Hindlimb muscle (tissue), 1 donor: ENCODE measurements at places on chromosomes 11 and 22. TPM values are rescaled to one million over a fixed set of nuclear protein-coding genes. Genes with fewer than 3 reads are reported as not detected.

IGLL1 gene
- 0.41 TPM for polyA plus RNA-seq

GRCh38 chr22:49051491-49052022, 776.1 kb downstream of the BRD1 start:
- DNase-seq: no peak

- no peak for DNase-seq
These were observed 24.7 kb downstream of the SIK3 start for GRCh38 chr11:117073539-117073938.

- DNase-seq: peak; percentile 79
These were observed 50.5 kb upstream of the SHISAL1 start for GRCh38 chr22:44363013-44363979.

DNA sequence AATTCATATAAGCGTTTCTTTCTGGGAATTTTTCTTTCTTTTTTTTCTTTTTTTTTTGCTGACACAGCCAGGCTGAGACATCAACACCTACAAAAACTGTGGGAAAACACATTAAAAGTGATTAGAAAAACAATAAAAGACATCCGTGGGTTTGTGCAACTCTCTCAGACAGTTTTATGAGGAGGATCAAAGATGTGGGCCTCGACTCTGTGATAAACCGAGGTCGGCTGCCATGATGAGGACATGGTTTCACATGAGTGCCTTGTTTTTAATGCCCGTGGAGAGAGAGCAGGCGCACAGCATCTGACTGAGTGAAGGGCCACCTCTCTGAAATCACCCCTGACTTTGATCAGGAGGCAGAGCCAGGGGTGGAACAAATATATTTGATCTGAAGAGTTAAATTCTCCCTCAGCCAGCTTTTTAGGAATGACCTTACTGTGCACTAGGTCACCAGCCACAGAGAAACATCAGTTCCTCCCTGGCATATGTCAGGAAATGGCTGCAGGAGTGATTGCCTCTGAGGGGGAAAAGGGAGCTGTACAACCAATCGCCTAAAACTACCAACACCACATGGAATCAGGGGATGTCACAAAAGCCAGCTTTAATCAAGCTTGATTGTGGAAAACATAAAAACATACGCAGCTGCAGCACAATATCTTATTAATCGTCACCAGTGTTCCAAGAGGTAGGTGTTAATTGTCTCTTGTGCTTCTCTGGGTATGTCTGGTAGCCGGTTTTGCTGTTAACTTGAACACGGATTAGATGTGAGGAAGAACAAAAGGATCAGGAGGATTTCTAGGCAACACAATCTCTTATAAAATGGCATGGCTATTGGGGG, 164.7 kb downstream of the MAML2 start:
- no peak for DNase-seq

DNA sequence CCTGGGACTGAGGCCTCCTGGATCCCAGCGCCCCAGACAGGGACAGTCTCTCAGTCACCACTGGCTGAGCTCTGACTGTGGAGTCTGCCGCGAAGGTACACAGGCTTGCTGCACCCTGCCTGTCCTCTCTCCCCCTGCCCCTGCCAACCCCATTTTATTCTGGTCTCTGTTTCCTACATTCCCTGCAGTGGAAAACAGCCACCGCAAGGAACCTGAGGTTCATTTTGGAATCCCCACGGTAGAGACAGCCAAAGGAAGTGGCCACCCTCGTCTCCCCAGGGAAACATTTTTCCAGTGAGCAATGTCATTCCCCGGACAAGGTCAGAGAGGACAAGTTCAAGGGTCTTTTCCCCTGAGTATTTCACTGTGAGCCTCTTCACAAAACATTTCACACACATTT, 56.6 kb downstream of the FBXO7 start:
- DNase-seq: no peak

GRCh38 chr11:107102692-107103477, 84.6 kb upstream of the GUCY1A2 start:
- no peak for DNase-seq

FAM83F gene
- polyA plus RNA-seq: 0.10 TPM

ADSL gene
- 208 TPM for polyA plus RNA-seq

GRCh38 chr11:130300567-130300966, 14.2 kb downstream of the ZBTB44 start:
- no peak for DNase-seq

GRCh38 chr11:5239046-5239445, 4.8 kb upstream of the HBD start:
- DNase-seq: no peak

MAPK11 gene
- 7.4 TPM for polyA plus RNA-seq

DNA sequence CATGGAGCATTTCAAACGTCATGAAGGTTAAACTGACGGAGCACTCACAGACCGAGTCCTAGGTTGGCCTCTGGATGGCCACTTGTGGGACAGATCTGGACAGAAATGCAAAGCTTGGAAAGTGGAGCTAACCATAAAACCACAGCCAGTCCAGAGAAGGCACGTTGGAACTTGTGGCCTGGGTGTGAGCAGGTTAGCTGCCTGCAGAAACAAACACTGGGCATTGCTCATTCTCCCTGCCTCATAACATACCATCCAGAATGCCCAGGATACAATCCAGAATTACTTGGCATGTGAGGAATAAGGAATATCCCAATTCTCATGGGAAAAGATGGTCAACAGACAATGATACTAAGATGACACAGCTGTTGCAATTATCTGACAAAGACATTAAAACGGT, 1005.0 kb downstream of the TBC1D22A start:
- no peak for DNase-seq

- DNase-seq: no peak
These were observed 1430.5 kb downstream of the TBC1D22A start for GRCh38 chr22:48192920-48193319.

- DNase-seq: peak; percentile 91
These were observed 14.3 kb downstream of the BLID start for GRCh38 chr11:122101625-122102291.

PGR gene
- polyA plus RNA-seq: 0.01 TPM

DNA sequence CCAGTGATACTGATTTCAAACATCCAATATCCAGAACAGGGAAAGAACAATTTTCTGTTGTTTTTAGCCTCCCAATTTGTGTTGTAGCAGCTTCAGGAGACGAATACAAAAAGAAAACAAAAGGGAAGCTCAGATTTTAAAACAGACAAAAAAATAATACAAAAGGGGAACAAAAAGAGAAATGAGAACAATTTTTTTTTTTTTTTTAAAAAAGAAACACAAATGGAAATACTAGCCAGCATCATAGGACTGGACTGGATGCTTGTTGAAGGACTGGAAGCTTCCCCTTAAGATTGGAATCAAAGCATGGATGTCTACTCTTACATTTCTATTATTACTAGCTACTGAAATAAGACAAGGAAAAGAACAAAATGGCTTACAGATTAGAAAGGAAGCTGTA, 46.5 kb upstream of the SORL1 start:
- DNase-seq: no peak

SPINDOC gene
- polyA plus RNA-seq: 21.3 TPM

DNA sequence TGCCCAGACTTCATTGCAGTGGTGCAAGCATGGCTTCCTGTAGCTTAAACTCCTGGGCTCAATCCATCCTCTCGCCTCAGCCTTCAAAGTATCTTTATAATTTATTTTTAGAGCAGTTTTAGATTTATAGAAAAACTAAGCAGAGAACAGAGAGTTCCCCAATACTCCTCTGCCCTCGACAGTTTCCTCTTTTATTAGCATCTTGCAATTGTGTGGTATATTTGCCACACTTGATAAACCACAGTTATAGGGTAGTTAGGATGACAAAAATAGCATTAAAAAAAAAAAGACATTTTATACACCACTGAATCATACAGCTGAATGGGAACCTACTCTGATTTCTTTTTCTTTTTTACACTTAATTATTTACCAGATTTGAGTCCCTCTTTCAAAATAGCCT, 31.2 kb downstream of the MS4A2 start:
- no peak for DNase-seq

DNA sequence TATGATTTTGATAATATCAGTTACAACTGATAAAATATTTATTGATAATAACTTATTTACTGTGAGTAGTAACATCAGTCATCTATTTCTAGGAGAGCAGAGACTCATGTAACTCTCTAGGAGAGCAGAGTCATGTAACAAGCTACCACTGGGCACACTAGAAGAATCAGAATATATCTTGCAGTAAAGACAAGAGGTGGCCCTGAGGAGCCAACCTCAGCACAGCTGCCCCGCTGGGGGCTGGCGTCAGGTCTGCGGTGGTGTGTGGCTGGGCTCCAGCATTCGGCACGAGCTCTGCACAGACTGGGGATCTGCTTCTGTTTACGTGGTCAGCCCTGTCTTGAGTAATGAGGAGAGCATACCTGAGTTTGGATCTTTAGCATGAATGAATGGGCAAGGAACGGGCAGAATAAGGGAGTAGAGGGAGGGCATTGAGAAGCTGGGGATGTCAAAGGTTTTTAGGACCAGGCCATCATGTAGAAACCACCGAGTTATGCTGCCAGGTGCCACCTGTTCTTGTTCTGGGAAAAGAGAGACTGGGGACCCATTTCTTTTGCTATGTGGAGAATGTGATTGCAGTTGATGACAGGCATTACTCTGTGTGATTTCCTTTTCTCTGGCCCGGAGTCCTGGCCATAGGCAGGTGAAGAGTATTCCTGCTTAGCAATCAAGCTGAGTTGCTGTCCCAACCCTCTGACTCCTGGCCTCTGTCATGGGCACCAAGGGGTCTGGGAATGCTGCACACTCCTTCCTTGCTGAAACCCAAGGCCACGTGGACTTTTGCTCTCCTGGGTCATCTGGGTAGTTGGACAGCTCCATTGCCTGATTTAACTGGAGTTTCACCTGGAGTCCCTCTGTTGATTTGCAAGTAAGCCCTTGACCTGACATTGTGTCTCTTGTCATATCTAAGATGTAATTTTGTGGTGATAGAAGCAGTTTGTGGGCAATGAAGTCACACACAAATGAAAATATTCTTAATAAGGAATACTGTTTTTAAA, 50.9 kb upstream of the HEPHL1 start:
- no peak for DNase-seq

GRCh38 chr11:96062134-96062533, 138.2 kb upstream of the MTMR2 start:
- no peak for DNase-seq

GRCh38 chr11:14916403-14916802, 24.4 kb upstream of the CYP2R1 start:
- no peak for DNase-seq

DNA sequence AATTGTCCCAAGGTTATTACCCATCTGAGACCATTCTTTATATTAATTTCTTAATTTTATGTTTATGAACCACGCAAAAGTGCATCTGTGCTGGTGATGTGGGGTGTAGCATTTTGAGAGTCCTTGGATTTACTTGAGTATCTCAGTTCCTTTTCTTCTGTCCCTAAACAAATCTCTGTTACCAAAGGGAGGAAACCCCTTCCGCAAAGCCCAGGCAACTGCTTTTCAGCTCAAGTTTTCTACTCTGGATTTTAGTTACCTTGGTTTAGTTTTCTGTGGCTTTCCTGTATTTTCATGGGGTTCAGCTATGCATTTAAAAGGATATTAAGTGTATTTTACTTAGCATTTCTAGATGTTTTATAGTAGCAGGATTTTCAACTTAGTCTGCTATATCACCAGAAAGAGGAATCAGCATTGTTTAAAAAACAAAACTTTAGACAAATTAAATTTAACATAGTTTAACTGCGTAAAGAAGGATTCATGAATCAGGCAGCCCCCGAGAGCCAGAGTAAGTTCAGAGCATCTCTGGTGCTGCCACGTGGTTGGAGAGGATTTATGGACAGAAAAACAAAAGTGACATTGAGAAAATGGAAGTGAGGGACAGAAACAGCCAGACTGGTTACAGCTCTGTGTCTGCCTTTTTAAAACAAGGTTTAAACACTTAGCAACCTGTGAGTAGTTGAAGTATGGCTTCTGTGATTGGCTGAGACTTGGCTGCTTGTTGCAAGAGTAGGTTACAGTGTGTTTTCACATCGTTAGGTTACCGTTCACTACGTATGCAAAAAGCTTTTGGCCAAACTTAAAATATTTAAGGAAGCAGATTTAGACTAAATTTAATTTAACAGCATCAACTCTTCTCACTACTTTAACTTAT, 9.6 kb downstream of the ADM start:
- no peak for DNase-seq

DNA sequence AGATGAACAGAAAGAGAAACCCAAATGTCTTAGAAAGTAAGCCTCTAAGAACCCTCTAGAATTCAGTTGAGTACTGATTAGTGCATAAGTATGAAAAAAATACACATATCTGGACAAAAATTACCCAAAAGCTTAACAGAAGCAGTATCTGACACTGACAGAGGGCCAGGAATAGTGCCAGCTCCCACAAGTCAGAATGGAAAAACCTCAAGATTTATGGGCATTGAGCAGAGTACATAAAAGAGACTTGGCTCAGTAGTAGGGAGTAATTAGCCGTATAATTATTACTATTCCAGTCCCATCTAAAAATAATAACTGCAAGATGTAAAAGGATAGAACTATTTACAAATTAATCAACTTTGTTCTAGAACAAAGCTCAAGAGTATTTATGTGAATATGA, 834.5 kb downstream of the FAM181B start:
- DNase-seq: no peak

ZBTB16 gene
- polyA plus RNA-seq: 5.5 TPM

- DNase-seq: no peak
These were observed 70.8 kb downstream of the KCNQ1 start for GRCh38 chr11:2515401-2516275.

RIC3 gene
- polyA plus RNA-seq: 0.25 TPM

GRCh38 chr11:88345408-88345807, 7.9 kb upstream of the CTSC start:
- DNase-seq: no peak

CLDN5 gene
- polyA plus RNA-seq: 58.6 TPM

DNA sequence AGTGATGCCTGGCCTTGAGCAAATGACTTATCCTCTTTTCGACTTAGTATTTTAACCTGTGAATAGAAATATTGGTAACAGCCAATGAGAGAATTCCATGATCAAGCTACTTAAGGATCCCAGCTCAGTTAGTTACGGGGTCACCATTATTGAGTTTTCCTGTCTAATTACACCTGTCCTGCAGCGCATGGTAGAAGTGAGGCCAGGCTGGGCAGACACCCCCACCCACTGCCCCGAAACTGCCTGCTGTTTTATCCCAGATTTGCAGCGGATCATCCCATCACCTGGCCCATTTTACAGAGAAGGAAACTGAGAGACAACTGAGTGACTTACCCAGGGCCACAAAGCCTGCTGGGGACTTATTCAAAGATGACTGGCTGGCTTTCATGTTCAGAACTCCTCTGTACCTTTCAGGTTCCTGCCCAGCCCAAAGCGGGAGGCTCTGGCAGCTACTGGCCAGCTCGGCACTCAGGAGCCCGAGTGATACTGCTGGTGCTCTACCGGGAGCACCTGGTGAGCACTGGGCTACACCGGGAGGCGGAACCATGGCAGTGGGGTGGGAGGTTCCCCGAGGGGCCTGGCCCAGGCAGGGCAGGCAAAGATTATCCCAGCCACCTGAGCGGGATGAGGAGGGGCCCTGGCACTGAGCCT, 1.4 kb downstream of the MUS81 start:
- DNase-seq: no peak
